SW 1271 (cell line): ENCODE measurements at places on chromosomes 1 and 21.

- no peak for DNase-seq
Measured at GRCh38 chr1:197955486-197956394, 38.6 kb downstream of the LHX9 start.

DNA sequence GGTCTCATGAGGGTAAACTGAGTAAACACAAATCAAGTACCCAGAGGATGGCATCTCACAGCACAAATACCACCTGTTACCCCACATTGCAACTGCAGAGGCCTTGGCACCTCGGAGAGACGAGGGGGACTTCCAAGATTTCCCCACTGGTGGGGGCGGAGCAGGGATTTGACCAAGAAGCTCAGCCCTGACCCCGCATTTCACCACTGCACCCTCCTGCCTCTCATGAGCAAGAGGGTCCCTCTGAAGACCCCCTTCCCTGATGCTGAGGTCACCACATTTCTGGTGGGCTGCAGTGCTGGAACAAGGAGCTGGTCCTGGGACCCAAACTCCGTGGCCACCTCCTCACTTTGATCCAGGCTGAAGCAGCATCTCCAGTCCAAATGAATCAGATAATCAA, 342.4 kb downstream of the NPHP4 start:
- no peak for DNase-seq

- DNase-seq: no peak
Measured at GRCh38 chr1:67690411-67690810, 5.4 kb downstream of the GADD45A start.

- no peak for DNase-seq
Measured at GRCh38 chr1:240237305-240237721, 145.6 kb downstream of the FMN2 start.

DNA sequence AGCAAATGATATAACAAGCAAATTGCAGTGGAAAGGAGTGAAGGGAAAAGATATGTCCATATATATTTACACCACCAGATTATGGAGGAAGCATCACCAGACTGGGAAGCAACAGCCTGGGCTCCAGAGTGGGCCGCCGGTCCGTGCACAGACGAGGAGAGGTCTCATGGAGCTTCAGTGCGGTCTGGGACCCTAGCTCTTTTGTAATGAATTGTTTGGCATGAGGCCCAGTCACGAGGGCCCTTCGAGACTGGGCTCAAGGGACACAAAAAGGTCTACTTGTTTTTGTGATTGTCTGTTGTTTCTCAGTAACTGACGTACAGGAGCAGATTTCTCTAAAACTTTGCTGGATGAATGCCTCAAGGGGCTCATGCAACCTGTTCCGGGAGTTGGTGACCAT, 12.9 kb upstream of the STUM start:
- DNase-seq: no peak

DNA sequence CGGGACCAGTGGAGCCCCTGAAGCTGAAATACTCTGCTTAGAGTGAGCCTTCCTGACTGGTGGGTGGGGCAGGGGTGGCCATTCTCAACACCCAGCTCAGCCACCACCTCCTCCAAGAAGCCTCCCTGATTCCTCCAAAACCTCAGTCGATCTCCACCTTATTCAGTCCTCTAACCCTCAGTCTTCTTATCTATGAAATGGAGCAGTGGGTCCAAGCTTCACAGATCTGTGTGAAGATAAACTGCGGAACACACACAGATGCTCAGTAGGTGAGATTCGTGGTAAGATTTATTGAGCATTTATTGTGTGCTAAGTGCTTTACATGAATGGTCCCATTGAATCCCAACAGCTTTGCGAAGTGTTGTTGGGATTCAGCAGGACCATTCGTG, 93.1 kb upstream of the RUNX3 start:
- no peak for DNase-seq

DNA sequence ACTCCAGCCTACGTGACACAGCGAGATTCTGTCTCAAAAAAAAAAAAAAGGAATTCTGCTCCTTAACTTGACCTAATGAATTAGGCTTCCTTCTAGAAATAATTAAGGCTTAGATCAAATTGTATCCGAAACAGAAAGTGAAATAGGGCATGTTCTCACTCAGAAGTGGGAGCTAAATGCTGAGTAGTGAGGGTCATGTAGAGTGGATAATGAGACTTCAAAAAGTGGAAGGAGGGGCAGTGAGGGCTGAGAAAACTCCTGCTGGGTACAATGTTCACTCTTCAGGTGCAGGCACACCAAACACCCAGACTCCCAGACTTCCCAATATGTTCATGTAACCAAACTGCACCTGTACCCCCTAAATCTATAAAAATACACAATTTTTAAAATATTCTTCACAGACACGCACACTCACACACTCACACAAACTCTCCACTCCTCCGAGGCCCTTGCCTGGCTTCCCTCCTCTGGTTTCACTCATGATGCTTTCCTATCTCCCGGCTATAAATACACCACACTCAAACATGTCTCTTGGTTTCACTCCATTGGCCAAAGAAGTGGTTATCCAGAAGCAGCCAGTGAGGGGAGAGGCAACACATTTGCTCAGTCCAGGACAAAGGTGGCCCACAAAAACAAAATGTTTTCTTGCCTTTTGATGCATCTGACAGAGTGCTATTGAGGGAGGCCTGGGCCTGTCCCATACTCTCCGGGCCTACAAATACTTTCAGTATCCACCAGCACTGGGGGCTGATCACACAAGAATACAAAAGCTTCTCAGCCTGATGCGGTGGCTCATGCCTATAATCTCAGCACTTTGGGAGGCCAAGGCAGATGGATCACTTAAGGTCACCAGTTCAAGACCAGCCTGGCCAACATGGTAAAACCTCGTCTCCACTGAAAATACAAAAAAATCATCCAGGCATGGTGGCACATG, 249.2 kb downstream of the TOMM20 start:
- no peak for DNase-seq

GRCh38 chr21:38495696-38496095, 2.6 kb downstream of the ERG start:
- DNase-seq: no peak

GRCh38 chr1:197951089-197951488, 33.9 kb downstream of the LHX9 start:
- DNase-seq: no peak

- DNase-seq: no peak
Measured at GRCh38 chr1:91803847-91804545, 82.0 kb downstream of the TGFBR3 start.

- peak; percentile 89 for DNase-seq
Measured at GRCh38 chr1:98045211-98045766, 124.5 kb upstream of the DPYD start.

GRCh38 chr1:201877877-201878401, 10.8 kb upstream of the SHISA4 start:
- no peak for DNase-seq

DNA sequence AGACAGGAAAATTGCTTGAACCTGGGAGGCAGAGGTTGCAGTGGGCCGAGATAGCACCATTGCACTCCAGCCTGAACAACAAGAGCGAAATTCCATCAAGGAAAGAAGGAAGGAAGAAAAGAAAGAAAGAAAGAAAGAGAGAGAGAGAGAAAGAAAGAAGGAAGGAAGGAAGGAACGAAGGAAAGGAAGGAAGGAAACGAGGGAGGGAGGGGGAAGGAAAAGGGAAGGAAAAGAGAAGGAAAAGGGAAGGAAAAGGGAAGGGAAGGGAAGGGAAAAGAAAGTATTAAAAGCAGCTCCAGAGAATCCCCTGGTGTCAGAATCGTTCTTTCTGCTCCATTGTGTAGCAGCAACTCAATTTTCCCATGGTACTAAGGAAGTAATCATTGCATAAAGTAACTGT, 19.2 kb upstream of the ZSWIM5 start:
- DNase-seq: no peak
